ENCODE measurements at places on chromosomes 1 and 21.

- DNase-seq = no peak
Observed at GRCh38 chr1:156586892-156587477, 4.6 kb upstream of the NAXE start.

- DNase-seq = no peak
Observed at GRCh38 chr1:55860326-55860725, 645.2 kb upstream of the USP24 start.

- no peak for DNase-seq
Observed at GRCh38 chr1:67336157-67336556, 28.5 kb downstream of the IL12RB2 start.

DNA sequence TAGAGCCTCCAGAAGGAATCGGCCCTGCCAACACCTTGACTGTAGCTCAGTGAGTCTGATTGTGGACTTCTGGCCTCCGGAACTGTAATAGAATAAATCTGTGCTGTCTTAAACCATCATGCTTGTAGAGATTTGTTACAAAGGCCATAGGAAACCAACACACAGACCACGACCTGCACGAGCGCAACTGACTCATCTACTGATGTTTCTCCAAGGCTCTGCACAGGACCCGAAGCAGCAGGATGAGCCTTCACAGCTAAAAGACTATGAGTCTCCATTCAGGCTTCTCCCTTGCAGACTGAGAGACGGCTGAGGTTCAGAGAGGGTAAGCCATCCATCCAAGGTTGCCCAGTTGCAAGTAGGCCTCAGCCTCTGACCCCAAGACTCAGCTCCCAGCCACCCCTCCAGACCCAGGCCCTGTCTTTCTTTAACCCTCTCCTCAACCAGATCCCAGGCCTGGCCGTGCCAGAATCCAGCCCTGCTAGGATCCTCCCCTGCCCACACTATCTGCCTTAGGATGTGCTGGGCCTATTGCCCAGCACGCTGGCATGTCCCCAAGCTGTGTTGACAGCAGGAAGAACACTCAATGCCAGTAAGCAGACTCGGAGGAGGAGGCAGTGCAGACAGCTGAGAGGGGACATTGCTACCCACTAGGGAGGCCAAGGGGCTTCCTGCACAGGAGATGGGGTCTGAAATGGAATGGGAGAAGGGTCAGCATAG, 109.0 kb downstream of the HMGB4 start:
- DNase-seq = no peak

- no peak for DNase-seq
Observed at GRCh38 chr1:239811211-239811885, 280.3 kb upstream of the FMN2 start.

GRCh38 chr21:39453571-39454179, 1.9 kb downstream of the SH3BGR start:
- DNase-seq = no peak

DNA sequence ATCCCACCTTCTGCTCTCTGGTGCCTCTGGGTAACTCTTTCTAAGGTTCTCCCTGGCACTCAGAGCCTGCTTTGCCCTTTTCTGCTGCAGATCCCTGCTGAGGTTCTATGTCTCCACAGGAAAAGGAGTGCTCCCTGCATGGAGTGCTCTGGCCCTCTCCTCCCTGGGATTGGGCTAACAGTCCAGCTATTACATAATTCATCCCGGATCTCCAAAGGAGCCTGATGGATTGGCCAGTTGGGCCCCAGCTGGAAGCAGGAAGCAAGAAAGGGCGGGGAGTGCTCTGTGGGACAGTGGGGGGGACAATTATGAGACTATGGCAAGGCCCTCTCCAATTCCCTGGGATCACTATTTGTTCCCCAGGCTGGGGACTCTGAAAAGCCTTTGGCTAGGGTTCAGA, 51.9 kb upstream of the GOLT1A start:
- DNase-seq = no peak

GRCh38 chr1:27116232-27116631, 38.7 kb downstream of the SLC9A1 start:
- DNase-seq = no peak

DNA sequence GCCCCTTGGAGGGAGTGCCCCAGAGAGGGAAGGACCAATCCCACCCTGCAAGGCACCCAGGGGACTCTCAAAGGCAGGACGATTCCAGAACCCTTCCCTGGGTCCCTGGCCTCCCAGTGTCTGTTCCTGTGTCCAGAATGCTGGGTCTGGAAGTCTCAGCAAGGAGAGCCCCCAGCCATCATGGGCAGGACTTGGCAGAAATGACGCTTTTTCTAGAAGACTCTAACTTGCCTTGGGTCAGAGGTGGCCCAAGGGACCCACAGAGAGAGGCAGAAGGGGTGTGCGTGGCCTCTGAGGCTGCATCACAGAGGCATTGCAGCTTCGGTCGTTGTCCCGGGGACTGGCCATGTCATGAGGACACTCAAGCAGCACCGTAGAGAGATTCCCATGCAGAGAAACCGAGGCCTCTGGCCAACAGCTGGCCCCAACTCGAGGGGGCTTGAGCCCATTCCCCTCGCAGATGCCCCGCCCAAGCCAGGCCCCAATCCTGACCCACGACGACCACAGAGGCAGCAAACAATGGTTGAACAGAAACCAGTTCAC, 57.8 kb downstream of the WNT9A start:
- DNase-seq = no peak

DNA sequence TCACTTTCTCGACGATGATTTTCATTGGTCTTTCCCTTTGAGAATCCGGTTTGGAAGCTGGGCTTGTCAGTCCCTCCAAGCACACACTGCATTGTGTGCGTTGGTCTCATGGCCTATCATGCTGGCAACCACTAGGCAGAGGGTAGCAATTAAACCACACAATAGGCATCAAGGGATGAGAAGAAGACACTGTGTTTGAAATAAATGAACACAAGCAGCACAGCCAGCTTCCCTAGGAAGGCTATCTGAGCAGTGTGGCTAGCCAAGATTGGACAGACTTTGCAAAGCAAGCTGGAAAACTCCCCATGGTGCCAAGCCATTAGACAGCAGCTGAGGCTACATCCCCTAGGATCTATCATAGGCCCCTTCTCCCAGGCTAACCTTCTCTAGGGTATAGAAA, 288.7 kb downstream of the NUF2 start:
- no peak for DNase-seq

DNA sequence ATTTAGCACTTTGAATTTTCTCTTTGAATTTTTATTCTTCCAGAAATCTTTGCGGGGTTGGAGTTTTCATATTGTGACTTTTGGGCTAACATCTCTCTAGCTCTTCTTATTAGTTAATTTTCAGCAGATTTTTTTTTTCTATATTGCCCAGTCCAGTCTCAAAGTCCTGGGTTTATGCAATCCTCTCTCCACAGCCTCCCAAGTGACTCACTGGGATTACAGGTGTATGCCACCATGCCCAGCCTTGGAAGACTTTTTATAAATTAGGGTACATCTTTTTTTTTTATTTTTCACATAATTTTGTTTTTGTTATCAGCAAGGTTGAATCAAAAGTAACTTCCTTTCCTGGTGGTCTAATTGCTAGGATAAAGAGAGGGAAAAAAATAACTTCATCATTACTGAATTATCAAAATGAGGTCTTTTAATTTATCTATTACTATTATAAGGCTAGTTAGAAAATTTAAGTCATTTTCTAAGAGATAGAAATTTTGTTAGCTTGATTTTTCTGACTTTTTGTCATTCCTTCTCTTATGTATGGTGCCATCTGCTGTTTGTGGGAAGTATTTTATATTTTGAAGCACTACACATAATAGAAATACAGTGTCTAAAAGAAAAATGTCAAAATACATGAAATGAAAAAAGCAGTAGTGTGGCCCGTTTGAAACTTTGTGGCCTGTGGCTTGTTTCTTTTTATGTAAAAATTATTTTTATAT, 273.4 kb upstream of the CACYBP start:
- peak; percentile 15 for DNase-seq

Measured in NCI-H2171 (cell line).